NCI-H510A (cell line): ENCODE measurements at places on chromosomes 5 and 9.

GRCh38 chr9:113626735-113627495 is 163.4 kb downstream of the RGS3 start:
- no peak for DNase-seq

DNA sequence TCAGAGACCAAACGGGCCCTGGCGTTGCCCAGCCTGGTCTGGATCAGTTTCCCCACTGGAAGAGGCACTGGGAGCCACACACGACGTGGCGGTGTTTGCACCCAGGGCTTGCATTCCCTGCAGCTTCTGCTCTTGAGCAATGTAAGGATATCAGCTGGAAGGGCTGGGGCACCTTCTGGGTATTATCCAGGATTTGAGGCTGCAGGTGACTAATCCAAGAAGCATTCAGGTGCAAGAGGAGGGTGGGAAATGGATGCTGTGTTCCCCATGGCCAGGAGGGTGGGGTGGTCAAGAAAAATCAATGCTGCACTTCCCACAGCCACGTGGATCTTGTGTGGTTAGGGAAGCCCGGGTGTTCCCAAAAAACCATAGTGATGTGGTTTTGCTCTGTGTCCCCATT is 430.9 kb downstream of the IRX2 start:
- no peak for DNase-seq

DNA sequence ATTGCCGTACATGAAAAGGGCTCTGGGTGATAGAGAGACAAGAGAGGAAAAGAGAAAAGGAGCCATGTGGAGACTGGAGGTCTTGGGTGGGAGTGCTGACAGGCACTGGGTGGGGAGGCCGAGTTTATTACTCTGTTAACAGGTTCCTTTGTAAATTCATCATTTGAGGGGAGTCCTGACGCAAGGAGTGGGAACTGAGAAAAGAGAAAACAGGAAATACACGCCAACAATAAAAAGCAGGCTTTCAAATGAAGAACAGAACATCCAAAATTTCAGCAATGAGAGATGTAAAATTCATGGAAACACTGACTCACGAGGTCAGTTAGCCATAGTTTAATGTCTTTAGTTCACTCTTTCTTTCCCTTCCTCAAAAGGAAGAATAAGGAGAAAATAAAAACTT is 342.8 kb downstream of the TMEM167A start:
- no peak for DNase-seq

- no peak for DNase-seq
Measured at GRCh38 chr5:37840053-37841034, 503 bp upstream of the GDNF start.

GRCh38 chr5:73654171-73654811 is 28.3 kb downstream of the ARHGEF28 start:
- no peak for DNase-seq

- no peak for DNase-seq
Measured at GRCh38 chr9:116208417-116209232, 55.0 kb downstream of the PAPPA start.
